ENCODE measurements at places on chromosomes 12 and 14.
A peak's percentile ranks its signal among the peaks of the same experiment; 100 is the strongest.

DNA sequence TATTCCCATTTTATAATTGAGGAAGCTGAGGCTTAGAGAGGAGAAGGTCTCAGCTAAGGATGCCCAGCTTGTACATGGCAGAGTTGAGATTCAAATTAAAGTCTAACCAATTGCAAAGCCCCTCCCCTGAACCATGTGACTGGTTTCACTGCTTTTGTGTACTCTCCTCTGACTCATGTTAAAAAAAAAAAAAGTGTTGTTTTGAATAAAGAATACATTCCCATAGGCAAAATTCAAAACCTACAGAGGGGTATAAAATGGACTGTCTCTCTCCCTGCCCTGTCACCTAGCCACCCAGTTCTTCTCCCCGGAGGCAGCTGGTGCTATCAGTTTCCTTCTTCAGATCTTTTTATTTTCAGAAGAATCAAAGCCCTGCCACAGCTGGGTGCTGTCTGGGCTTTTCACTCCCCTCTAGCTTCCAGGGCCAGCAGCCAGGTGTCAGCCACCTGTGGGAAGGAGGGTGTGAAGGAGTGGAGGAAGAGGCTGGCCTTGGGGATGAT lies 5.4 kb downstream of the PSMD9 start:
- DNase-seq: no peak

DNA sequence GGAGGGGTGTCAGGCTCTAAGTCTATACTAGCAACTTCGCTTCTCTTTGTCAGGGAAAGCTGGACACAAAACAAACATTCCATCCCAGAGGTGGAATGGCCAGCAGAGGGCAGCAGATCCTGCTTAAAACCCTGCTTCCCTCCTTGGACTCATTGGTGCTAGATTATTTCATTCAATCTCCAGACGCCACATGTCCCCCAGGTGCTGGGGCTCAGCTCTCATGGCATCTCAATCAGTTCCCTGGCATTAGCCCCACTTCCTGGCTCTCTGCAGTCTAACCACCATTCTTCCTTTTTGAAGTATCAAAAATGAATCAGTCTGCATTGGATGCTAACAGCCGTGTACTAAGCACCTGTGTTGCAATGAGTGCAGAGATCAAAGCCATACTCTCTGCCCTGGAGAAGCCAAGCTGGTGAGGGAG lies 8.1 kb upstream of the PPP1R1A start:
- peak; percentile 25 for DNase-seq

DNA sequence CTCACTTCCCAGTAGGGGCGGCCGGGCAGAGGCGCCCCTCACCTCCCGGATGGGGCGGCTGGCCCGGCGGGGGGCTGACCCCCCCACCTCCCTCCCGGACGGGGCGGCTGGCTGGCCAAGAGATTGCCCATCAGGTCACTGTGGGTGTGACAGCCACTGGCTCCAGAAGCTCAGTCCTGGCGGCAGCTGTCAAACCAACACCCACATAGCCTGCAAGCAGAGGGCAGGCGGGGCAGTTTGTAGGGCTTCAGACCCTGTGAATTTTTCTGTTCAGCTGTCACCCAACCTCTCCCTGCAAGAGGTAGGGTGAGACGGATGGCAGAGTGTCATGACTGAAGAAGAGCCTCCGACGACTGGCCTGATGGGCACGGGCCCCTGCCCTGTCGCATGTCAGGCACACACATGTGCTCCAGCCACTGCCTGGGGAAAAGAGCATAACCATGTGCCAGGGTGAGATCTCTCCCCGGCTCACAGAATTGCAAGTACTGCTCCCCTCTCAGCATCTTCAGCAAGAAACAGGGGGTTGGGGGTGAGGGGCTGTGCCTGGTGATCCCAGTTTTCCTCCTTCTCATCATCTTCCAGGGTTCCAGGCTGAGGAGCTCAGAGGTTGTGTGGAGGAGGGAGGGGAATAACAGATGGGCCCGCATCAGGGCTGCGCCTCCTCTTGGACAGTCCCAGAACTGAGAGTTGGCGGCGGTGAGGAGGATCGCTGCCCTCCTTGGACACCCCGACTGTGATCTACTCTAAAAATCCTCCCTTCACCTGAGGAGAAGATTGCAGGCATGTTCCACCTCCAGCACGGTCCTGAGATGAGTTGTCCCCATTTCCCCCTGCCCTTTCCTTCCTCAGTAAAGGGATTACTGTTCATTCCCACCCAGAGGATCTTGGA lies 11.2 kb upstream of the PRPH start:
- no peak for DNase-seq

DNA sequence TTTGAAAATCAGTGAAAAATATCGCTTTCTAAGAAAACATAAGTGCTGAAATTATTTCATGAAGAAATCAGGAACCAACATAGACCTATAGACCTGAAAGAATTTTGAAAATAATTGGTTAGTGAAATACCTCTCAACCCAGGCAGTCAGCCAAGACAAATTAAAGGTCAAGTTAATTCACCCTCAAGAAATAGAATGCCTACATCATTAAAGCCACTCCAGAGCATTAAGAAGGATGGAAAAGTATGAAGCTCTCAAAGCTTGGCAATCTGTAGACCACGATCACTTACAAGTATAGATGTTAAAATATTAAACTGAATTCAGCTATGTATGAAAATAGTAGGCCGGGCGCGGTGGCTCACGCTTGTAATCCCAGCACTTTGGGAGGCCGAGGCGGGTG lies 48.3 kb downstream of the SFSWAP start:
- no peak for DNase-seq

GRCh38 chr12:50297996-50298395 lies 14.7 kb upstream of the LIMA1 start:
- DNase-seq: no peak

- DNase-seq: no peak
Measured at GRCh38 chr12:14554281-14555007, 13.2 kb downstream of the PLBD1 start.

DNA sequence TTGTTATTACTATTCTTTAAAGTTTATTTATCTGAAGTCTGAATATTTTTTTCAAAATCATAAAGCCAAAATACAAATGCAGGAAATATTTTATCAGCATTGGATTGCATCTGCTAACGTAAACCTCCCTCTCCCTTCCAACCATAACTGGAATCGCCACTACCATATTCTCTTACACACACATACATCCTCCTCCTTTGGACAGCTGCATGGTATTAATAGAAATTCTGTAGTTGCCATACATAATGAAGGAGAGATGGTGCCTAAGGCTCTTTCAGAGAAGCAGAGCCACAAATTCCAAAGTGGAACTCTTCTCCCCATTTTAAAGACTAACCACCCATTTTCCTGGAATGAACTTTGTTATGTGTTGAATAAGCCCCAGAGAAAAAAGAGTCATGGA lies 352.7 kb downstream of the MDGA2 start:
- DNase-seq: no peak

GRCh38 chr14:37036669-37037341 lies 135.6 kb downstream of the SLC25A21 start:
- DNase-seq: no peak

- DNase-seq: no peak
Measured at GRCh38 chr12:47124451-47124850, 44.7 kb upstream of the AMIGO2 start.

DNA sequence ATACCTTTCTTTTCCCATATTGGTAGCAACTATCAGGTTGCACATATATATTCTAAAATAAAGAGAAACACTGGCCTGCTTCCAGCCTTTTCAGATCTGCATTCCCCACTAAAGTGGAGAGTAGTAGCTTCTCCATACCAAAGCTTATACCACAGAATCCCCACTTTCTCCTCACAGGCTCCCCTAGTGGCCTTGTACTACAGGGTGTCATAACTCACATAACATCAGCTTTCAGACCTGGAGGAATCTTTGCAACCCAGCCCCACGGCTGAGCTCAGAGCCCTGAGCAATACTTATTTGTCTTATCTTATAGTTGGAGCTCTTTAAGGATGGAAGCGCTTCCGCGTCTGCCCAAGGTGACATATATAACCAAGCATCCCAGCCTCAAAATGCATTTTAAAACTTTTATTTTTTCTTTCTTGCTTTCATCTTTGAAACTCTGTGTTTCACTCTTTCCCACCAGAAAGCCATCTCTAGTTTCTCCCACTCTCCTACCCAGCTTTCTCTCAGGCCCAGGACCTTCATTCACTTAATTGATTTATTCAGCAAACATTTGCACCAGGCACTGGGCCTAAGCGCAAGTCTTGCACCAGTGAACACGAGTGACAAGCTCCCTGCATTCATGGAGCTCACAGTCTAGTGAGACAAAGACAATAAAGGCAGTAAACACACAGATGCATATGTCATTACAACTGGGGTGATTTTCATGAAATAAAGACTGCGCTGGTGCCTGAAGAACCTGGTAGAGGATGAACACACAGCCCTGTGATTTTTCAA lies 254.7 kb downstream of the IPO8 start:
- DNase-seq: no peak

DNA sequence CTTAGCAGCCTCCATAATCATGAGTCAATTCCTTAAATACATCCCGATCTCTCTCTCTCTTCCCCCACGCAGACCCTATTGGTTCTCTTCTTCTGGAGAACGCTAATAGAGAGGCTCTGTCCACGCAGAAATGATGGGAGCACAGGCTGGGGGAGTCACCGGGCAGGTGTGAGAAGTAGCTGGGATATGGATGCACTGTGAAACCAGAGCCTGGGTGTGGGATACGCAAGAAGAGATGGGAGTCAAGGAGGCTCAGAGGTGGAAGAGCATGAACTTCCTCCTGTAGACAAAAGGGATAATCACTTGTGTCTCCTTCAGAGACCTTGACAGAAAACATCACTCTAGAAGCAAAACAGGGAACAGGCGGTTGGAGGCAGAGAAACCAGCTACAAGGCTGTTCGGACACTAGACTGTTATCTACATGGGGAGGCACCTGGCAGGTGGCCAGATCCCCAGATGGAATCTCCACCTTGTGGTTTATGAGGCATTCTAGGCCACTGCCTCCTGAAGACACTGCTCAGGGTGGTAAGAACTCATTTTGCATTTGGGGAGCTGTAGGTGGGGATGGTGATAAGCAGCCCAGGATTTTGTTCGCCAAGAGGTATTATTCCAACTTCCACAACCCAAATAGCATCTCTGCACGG lies 7.2 kb upstream of the SELPLG start:
- DNase-seq: no peak

DNA sequence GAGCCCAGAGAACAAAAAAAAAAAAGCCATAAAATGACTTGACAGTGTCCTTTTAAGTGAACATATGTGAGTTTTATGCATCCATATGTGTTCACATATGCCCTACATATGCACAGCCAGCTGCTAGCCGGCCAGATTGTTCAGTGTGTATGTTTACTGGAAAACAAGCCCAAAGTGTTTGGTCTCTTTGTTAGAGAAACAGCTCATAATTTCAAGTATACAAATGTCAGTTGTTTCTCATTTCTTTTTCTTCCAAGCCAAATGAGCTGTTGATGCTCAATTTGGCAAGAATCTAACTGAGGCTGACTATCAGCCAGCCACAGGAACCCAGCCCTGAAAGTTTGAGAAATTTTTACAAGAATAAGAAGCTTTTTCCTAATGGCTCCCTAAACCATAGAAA lies 60.8 kb upstream of the TSPAN8 start:
- DNase-seq: no peak

DNA sequence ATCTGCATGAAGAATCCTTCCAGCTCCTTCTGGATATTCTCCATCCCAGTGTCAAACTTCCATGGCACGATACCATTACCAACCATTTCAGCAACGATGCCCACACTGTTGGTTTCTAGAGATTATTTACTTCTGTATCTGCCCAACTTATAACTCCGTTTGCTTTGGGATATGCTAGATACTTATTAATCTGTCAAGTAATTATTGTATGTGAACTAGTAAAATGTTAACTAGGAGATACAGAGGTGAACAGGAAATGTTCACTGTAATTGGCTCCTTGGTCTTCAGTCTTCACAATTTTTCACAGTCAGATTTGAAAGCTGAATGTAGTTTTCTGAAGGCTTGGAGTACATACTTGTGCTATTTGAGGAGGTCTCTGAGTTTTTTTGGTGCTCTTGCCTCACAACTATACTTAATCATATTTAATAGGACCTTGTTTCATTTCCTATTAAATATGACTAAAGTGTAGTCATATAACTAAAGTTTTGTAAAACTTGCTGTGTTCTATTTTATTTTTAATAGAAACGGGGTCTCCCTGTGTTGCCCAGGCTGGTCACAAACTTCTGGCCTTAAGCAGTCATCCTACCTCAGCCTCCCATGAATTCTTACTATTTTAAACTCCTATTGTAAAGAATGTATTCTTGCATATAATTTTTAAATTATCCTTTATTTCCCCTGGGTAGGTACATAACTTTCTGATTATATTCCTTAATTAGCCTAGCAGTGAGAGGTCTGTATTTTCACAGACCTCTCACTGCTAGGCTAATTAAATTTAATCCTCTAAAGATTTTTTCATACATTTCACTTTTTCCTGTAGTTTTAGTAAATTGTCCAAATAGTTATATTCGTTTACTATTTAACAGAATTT lies 79.7 kb downstream of the FGD4 start:
- DNase-seq: no peak

DNA sequence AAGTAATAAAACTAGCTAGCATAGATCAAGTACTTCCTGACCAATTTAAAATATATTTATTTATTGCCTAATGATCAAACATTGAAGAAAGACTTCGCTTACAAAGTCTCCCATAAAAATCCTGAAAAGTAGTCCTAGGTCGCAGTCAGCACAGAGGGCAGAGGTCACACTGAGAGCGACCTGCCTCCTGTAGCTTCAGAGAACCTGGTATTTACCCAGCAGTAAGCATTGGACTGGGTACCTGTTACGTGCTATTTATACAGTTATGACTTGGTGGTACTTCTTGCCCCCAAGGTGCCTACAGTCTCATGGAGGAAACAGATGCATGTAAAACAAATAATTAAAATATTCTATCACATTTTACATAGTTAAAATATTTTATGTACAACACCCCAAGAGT lies 274.1 kb upstream of the G2E3 start:
- DNase-seq: no peak

- DNase-seq: no peak
Measured at GRCh38 chr12:23684121-23684520, 265.3 kb downstream of the SOX5 start.

DNA sequence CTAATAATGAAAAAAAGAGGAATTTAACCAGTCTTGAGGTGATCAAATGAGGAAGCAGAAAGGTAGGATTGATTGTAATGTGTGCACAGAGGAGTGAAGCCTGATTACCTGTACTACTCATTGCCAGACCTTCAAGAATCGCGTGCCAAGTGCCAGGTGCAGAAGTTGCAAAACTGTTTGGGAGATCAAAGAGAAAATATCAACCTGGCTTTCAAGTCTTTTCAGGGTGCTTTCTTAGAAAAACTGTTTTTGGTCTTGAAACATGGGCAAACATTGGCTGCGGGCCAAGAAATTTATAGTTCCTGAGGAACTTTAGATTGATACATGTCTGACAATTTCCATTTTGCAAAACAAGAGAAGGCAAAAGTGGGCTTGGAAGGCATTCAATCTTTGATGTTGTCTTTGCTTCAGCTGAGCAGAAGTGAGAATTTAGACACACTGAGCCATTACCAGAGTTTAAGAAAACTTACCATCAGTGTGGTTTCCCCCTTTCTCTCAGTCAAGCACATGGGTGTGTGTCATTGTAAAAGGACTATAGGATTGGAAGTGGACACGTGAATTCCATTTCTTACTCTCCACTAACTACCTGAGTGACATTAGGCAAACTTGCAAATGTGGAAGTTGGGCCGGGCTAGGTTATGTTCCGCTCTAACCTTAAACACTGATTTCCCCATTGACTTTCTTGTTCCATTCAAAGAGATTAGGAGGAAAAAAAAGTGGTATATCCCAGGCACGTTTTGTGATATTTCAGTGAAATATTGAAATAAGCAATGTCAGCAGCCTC lies 486.2 kb downstream of the DIO2 start:
- no peak for DNase-seq

GRCh38 chr12:8648576-8649205 lies 13.9 kb downstream of the MFAP5 start:
- peak; percentile 36 for DNase-seq
